ENCODE measurements at places on chromosomes 12 and 14.

DNA sequence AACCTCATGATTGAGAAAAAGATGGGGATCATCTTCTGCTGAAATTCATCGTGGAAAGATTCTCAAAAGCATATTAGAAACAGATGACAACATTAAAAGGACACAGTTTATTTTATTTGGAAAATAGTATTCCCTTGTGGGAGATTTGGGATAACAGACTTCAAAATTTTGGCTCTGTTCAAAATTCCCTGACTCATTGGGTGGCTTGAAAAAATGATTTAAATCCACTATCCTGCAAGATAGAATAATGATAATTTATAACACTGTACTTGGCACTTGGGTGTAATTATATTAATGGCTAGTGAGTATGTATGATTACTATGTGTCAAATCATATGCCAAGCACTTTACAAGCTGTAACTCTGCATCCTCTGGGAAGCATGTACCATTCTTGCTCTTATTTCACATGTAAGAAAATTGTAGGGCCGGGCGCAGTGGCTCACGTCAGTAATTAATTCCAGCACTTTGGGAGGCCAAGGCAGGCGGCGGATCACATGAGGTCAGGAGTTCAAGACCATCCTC lies 128.8 kb downstream of the LMNTD1 start:
- peak; percentile 25 for DNase-seq

DNA sequence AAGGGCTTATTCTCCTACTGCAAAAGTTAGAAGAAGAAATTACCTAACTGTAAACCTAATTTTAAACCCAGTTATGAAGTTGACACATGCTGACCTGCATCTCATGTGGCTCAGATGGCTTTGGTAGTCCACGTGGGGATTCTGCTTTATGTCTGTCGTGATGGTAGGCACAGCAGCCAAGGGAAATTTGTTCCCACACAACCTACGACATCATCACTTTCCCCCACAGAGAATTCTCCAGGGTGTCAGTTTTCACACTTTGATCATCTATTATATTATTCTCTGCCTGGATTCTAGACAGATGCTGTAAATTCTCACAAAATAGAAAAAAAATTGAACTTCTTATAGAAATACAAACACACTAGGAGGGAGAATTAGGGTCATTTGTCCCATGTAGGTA lies 70.6 kb downstream of the PTHLH start:
- DNase-seq = peak; percentile 10

DNA sequence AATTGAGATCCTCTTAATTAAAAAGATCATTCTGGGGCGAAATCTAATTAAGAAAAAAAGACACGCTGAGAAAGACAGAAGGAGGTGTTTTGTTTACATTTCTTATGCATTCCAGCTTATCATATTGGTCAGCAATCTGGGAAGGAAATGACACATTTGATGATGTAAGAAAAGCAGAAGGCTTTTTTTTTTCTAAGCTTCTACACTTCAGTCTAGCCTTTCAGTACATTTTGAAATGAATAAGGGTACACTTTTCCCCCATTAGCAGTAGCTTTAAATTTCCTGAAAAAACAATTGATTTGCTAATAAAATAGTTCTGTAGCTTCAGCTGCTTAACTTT lies 5.9 kb upstream of the GSC start:
- DNase-seq = peak; percentile 8

- no peak for DNase-seq
These were observed 33.9 kb upstream of the ARID2 start for GRCh38 chr12:45695606-45696005.

- DNase-seq = no peak
These were observed 7.7 kb downstream of the DDN start for GRCh38 chr12:48991247-48992050.

DNA sequence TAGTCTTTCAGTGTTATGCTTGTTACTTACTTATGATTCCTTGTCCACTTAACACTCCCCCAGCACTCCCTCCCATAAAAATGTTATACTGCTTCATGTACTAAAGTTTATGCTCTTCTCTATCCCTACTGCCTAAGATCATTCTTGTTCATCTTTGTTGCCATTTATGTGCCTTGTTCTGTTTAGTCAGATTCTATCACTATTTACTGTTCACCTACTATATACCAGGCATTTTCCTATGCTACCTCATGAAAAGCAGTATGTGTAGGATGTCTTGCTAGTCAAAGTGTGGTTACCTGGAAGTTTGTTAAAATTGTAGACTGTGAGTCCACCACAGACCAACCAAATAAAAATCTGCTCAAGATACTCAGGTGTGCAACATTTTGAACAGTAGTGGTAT lies 23.9 kb downstream of the ERH start:
- DNase-seq = no peak

DNA sequence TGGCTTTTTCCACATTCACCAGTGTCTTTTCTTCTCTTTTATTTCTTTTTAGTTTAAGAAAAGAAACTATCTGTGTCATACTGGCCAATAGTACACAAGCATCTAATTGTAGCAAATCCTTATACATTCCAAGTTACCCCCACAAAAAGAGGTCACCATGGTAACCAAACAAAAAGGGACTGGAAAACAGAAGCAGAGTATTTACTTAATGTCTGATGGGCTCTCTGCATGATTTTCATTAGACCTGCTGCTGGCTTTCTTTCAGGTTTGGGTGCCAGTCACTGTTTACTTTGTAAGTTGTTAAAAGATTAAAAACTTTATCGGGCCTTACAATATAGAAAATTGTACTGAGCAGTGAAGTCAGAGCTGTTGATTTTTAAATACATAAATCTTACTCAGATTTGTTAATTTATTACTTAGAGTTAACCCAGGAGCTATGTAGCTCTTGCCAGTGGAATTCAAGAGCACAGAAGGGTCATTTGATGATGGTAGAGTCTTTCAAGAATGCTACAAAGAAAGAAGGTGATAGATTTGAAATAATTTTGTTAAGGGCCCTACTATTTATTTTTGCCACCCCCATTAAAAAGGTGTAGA lies 123.9 kb downstream of the BRMS1L start:
- DNase-seq = no peak

GRCh38 chr14:22381766-22382165 lies 207.3 kb downstream of the DAD1 start:
- DNase-seq = no peak

- DNase-seq = no peak
These were observed 53.1 kb upstream of the GNG2 start for GRCh38 chr14:51807356-51807755.

- no peak for DNase-seq
These were observed 109.8 kb upstream of the PLXNC1 start for GRCh38 chr12:94038605-94039004.

DNA sequence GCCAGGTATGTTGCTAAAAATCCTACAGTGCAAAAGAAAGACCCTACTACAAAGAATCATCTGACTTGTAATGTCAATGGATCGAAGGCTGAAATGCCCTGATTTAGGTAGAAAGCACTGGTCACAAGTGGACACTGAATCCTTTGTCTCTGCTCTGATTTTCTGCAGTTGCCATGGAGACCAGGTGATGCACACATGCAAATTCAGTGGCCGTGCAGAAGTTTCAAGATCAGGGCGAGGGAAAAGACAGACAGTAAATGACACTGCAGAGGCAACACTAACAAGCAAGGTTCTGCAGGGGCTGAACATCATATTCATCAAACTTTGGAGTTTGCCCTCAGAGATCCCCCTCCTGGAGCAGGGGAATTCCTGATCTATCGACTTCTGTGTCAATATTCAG lies 370.3 kb upstream of the TMEM132C start:
- DNase-seq = no peak

GRCh38 chr14:52327374-52328226 lies 13.5 kb downstream of the PTGER2 start:
- no peak for DNase-seq

GRCh38 chr14:100594625-100594951 lies 7.4 kb upstream of the BEGAIN start:
- no peak for DNase-seq

DNA sequence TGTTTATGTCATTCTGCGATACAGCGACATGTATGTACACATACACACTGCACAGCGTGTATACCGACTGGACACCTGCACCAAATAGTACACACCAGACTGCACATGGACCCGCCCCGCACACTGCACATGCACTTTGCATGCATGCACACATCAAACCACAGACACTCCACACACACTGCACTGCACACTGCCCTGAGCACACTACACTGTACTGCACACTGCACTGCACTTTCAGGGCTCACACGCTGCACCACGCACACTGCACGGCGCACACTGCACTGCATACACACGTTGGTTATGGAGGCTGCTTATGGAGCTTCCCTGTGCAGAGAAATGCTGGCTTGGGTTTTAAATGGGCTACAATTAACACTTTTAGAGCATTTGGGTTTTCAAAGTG lies 1.6 kb downstream of the PAPLN start:
- DNase-seq = no peak

- DNase-seq = peak; percentile 74
These were observed 109.3 kb downstream of the ETV6 start for GRCh38 chr12:11758510-11759493.

DNA sequence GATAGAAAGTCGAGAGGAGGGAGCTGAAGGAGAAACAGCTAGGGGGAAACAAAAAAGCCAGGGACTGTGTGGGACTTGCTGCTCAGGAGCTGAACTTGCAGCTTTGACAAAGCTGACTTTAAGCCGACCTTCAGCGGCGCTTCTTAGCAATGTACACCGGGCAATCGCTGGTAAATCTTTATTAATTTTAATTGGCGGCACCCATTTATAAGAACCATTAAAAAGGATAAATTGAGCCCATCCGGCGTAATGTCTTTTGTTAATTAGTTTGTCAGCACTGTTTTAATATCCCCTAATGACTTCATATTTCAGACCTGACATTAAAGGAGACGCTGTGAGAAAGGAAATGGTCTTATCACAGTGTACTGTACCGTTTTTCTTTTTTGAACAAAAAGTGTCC lies 86.2 kb upstream of the VASH1 start:
- no peak for DNase-seq

GRCh38 chr12:59624732-59625460 lies 29.1 kb downstream of the SLC16A7 start:
- no peak for DNase-seq

DNA sequence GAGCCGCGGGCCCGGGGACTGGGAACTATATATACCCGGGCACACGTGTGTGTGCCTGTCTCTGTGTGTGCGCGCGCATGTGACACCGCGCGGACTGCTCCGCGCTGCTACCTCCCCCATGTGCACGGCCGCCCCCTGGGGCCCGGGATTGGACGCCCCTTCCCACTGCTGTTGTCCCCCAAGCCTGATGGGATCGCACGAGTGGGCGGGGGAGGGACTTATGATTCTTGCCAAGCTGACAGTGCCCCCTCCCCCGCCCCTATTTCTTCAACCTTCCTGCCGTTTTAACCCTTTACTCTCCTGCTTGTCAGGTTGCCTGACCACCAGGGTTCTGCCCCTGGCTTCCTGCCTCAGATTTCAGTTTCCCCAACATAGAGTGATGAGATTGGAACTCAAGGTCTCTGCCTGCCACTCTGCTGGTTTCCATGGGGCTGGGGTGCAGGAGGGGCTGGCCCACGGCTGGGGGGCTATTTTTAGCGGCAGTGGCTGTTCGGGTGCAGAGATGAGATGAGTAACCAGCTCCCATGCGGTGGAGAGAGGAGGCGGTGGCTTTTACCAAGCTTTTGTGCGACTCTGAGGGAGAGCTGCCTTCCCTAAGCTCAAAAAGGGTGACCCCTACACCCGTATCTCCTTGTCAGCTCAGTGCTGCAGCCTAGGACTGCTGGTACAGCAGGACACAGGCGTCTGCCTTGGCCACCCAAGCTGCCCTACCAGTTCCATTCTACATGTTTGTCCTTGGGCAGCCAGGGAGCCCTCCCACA lies at the start of gene DDN:
TSS of gene DDN (minus strand) at position 5 of the 761 bp plus-strand sequence. CDS start 88 bp downstream, outside the sequence.
- DNase-seq = peak; percentile 75

DNA sequence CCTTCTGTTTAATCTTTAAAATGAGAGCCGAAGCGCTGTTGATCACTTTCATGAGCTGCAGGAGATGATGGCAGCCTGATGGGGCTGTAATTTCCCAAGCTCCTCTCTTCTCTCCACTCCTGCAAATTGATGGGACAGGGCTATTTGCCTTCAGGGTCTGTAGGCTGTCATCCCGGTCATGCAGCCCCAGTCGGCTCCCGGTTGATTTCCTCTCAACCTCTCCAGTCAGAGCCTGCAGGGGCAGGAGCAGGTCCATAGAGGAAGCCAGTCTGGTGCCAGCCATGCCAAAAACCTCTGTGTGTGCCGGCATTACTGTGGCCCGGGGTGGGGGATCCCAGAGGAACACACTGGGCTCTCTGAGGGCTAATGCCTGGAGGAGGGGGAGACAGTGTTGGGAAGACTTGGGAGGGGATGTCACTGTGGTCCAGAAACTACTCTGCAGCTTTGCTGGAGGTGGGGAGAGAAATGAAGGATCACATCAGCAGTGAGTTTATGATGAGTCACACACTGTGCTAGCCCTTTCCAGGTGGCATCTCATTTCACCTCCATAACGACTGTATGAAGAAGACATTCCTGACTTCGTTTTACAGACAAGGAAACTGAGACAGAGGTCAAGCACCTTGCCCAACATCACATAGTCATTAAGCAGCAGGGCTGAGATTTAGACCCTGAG lies 46.5 kb upstream of the PRIMA1 start:
- no peak for DNase-seq

DNA sequence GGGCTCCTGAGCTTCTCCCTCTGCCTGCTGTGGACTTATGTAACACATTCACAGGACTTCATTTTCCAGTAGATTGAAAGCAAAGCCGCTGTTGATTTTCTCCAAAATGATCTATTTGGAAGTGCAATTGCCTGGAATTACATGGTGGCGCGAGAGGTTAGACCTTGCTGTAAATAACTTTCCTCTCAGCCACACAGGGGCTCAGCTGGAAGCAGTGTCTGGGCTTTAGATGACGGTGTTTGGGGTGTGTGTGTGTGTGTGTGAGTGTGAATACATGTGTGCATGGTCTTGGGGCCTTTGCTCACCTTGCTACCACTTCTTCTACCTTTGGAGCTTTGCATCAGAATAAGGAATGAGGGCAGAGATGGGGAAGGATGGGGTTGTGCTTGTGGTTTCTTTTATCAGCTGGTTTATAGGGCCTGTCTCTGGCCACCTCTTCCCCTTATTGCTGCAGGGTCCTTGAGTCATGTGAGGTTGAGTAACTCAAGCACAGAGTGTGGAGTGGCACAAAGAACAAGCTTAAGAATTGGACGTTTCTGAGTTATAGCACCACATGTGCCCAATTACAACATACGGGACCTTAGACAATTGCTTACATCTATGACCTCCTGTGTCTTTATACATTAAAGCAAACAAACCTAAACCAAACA lies 280.6 kb downstream of the NRXN3 start:
- DNase-seq = no peak

- DNase-seq = no peak
These were observed 5.0 kb upstream of the C1RL start for GRCh38 chr12:7114008-7114407.

DNA sequence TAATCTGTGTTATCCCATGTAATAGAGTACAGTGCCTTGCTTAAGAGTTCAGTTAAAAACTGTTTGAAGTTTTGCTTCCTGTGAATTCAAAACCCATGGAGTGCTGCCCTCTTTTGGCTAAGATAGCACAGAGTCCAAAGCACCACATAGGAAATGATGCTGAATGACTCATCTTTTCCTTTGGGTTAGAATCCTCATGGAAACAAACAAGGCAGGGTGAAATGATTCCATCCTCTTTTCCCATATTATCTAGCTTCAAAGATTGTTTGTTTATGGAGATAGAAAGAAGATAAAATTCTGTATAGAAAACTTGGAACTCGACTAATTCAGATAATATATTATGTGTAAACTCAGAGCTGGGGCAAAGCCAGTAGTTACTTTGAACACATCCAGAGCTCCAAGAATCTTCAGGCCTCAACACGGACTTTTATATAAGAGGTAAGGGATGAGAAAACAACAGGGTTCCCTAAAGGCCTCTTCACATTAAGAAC lies 87.4 kb downstream of the OTOGL start:
- DNase-seq = peak; percentile 93

GRCh38 chr14:65278589-65278988 lies 133.9 kb upstream of the FUT8 start:
- no peak for DNase-seq

Measured in EH (cell line).